ENCODE measurements at places on chromosomes 12 and 14.

GRCh38 chr14:103801459-103801858, 45.9 kb downstream of the PPP1R13B start:
- DNase-seq: no peak

GRCh38 chr12:29710104-29710503, 73.6 kb downstream of the TMTC1 start:
- DNase-seq: no peak

DNA sequence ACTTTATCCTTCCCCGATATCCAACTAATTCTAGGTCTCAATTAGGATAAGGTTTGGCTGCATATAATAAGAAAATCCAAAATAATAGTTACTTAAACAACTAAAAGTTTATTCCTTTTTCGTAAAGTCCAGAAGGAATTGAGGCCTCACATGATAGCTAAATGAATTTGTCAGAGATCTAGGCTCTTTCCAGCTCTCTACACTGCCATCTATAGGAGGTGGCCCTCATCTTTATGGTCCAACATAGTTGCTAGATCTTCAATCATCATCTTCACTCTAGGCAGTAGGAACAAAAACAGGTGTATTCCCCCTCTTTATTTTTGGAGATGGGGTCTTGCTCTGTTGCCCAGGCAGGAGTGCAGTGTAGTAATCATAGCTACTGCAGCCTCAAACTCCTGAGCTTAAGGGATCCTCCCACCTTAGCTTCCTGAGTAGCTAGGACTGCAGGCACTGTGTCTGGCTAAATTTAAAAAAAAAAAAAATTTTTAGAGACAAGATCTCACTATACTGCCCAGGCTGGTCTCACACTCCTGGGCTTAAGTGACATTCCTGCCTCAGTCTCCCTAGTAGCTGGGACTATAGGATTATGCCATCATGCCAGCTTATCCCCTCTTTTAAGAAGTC, 46.5 kb upstream of the SAV1 start:
- DNase-seq: no peak

DNA sequence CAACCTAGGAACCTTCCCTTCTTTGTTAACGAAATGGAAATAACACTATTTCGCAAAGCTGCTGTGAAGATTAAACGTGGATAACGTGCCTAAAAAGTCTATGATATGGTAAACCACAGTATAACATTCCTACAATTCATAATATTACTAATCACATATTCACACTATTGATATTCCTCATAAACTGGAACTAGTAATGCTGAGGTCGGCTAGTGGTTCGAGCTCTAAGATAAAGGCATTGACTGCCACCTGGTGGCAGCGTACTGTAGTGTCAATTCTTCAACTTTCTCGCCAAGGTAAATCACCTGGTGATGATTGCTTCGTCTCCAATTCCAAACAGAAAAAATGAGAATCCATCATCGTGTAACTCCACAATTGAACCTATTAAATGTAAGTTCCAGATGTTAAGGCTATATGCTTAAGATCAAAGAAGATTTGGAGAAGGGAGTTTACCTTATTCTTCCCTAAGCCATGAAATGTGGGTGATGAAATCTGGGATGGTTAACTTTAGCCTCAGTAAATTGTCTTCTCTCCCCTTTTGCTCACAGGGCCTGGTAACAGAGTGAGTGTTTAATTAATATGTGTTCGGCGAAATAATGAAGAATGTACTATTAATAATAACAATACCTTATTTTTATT, 197.5 kb upstream of the TMEM132C start:
- no peak for DNase-seq

GRCh38 chr14:32407130-32407529, 78.0 kb downstream of the AKAP6 start:
- no peak for DNase-seq

DNA sequence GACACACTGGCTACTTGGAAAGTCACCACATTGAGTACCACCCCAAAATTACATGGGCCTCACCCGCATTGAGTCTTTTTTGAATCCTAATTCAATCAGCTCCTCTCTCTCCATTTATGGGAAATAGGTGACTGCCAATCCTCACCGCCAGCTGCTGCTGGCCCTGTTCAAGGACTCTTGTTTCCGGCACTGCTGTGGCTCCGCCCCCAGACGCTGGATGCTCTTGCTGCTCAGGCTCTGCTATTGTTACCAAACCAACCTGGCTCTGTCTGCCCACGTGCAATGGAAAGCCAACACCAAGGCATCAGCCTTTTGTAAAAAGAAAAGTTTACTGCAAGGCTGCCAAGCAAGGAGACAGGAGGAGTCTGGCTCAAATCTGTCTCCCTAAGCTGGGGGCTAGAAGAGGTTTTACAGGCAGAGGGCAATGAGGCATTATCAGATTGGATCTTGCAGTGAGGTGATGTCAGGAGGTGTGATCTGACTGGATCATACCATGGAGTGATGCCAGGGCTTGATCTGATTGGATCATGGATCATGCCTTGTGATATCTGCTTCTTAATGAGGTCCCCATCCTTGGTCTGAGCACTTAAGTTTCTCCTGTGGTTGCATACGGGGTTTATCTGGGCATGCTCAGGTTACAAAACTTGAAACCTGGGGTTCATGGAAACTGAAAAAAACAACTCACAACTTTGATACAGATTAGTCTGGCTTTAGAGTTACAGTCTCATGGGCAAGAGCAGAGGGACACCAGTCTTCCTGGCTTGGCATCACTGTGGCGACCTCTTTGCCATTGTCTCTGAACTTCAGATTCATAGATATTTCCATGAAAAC, 117.1 kb upstream of the SLC35F4 start:
- no peak for DNase-seq

- DNase-seq: no peak
Observed at GRCh38 chr14:60094306-60094897, 2.7 kb downstream of the PCNX4 start.

DNA sequence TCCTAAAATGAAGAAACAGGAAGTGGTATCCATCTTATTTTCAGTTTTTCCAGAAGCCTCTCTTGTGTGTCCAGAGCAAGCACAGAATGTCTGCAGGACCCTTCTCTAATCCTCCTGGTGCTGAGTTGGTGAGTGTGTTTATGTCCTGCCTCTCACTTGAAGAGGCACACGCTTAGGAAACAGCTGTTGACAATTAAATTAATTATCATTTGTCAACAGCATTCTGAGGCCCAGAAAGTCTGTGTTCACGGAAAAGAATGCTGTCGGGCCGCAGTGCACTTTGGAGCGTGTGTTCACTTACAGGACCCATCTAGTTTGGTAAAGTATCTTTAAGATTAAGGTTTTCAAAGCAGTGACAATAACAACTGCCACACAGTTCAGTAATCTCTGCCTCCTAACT, 70.5 kb downstream of the LMNTD1 start:
- DNase-seq: no peak

GRCh38 chr12:64780531-64781279, 21.5 kb upstream of the GNS start:
- no peak for DNase-seq

DNA sequence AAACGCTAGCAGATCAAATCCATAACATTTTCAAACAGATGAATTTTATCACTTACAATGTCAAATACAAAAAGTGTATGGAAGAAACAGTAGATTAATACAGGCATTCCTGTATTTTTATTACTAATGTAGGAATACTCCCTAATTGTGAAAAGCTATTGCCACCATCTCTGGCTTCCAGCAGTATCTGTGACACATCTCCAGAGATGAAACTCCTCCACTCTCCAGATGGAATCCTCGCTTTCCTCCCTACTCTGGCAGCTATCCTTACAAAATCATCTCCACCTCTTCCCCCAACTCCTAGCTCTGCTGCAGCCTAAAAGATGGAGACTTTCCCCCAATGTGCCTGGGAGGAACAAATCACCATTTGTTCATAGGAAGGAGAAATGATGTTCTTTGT, 211.4 kb downstream of the SSPN start:
- DNase-seq: no peak

DNA sequence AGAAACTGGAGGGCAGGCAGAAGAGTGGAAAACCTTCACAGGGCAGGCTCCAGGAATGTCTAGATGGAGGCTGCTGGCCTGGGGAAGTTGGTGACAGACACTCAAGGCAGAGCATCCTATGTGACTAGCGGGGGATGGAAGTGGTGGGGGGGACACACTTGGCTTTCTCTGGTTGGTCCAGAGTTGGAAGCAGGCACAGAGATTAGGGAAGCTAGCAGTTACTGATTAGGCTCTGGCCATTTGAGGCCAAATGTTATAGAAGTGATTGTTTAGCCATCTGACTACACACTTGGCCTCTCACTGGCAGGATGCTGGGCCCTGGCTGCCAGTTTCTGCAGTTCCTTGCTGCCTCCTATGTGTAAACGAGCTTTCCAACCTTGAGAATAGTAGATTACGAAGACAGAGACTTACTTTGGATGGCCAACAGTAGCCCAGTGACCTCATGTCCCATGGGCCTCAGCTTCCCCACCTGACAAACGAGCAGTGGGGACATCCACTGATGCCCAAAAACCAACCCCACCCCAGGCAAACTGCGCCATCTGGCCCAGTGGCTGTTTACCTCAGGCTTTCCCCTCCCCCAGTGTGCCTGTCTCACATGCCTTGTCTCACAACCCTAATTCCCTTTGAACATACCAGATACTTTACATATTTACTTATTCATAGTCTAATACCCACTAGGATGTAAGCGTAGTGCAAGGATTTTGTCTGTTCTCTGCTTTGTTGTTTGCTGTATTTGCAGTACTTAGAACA, 102.7 kb downstream of the PAPLN start:
- no peak for DNase-seq

- DNase-seq: no peak
Observed at GRCh38 chr12:6768437-6768914, 2.3 kb downstream of the PTMS start.

GRCh38 chr12:51647647-51648046, 56.6 kb downstream of the SCN8A start:
- DNase-seq: no peak

GRCh38 chr14:71672596-71672995, 259.6 kb upstream of the RGS6 start:
- DNase-seq: no peak

- no peak for DNase-seq
Observed at GRCh38 chr14:79483477-79484388, 727.6 kb downstream of the DIO2 start.

DNA sequence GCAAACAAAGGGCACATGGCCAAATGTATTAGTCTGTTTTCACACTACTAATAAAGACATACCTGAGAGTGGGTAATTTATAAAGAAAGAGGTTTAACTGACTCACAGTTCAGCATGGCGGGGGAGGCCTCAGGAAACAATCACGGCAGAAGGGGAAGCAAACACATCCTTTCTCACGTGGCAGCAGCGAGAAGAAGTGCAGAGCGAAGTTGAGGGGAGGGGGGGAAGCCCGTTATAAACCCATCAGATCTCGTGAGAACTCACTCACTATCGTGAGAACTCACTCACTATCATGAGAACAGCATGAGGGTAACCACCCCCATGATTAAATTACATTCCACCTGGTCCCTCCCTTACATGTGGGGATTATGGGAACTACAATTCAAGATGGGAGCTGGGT, 66.1 kb downstream of the ST8SIA1 start:
- no peak for DNase-seq

- DNase-seq: no peak
Observed at GRCh38 chr12:91994208-91994797, 151.3 kb downstream of the BTG1 start.

DNA sequence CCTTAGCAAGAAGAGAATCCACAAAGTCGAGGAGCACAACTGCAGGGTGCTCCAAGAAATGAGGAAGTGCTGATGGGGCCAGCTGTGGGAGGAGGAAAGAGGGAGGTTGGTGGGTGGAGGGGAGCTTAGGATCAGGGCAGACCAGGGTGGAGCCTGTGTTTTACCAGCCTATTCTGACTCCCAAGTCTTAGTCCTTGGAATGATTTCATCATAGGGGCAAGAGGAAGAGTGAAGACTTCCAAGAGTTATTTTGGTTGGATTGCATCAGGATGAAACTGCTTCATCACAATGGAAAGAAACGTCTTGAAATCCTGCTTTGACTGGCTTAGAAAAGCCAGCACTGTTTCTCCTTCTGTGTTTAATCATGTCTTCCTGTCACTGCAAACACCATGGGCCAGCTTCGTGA, 194.0 kb downstream of the DPF3 start:
- no peak for DNase-seq

- DNase-seq: no peak
Observed at GRCh38 chr14:79438696-79439342, 772.5 kb downstream of the DIO2 start.

- DNase-seq: no peak
Observed at GRCh38 chr14:21933681-21934080, 260.1 kb upstream of the OR4E1 start.

DNA sequence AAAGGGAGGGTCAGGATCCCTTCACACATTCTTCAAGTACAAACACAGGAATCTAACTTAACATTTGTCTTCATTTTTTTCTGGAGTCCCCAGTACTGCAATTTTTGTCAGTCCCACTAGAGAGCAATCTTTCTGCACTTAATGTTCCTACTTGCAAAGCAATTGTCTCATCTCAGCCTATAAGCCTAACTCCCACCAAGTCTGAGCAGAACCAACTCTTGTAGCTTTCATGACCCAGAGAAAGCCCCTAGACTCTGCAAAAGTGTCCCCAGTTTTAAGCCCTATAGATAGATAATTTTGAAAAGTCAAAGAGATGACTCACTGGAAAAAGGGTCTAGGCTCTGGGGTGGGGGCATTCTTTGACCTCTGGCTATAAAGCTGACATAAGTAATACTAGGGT, 1.8 kb upstream of the ZBTB39 start:
- DNase-seq: no peak

- DNase-seq: no peak
Observed at GRCh38 chr12:793037-793436, 40.7 kb downstream of the WNK1 start.

DNA sequence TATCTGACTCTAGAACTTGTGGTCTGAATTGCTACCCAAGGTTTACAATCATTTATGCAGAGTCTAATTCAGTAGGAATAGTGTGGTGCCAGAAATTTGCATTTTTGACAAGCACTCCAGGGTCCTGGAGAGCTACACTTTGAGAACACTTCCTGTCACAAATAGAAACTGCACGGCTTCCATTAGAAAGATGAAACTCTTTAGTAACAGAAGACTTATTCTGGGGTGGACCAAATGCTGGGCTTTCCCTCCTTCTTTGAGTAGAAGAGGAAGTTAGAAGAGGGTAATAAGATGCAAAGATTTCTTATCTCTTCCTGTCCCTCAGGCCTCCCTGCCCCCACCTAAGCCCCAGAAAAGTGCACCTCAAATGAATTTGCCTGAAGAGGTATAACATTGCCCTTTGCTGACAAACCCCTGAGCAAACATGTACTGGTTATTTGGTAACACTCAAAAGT, 28.4 kb downstream of the DGLUCY start:
- no peak for DNase-seq

GRCh38 chr14:41558490-41558889, 48.2 kb upstream of the LRFN5 start:
- no peak for DNase-seq

DNA sequence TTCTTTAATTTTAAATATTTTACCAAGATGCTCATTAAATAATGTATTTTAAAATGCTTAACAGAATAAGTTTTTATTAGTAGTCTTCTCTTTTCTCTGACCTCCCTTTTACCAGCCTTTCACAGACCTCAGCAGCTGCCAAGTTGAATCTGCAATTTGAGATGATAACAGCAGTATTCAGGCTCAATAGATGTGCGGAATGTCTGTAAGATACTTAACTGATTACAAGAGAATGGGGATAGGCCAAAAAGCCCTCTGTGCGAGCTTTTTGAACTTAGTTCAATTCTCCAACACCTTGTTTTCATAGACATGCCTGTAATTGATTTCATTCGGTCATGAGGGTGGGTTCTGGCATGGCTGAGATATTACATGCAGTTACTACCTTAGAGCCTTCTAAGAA, 277.2 kb downstream of the TMTC2 start:
- DNase-seq: no peak
